Brain (organoid and tissue), 16 donors: ENCODE measurements at places on chromosomes 6 and 20. TPM values are rescaled to one million over a fixed set of nuclear protein-coding genes. Genes with fewer than 3 reads are reported as not detected.

DNA sequence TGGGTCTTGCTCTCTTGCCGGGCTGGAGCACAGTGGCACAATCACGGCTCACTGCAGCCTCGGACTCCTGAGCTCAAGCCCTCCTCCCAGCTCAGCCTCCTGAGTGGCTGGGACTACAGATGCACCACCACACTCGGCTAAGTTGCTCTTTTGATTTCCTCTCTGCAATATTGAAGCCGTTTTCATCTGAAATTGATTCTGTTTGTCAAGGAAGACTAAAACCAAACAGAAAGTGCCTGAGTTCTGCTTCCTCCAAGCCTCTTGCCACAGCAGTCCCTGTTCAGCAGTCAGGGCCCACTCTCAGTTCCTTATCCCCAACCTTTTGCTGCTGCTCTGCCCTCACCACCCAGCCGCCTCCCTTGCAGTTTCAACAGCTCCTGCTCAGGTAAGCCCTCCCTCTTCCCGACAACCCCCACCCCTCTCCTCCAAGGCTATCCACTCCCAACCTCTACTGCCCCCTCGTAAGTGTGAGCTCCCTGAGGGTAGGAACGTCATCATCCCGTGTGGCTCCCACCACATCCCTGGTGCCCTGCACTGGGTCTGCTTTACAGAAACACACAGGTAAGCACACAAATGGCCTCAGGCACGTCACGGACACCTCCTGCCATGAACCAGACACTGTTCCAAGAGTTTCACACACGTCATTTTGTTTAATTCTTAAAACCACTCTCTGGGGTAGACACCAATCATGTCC lies 70.7 kb upstream of the TAB2 start:
- DNase-seq: no peak

DNA sequence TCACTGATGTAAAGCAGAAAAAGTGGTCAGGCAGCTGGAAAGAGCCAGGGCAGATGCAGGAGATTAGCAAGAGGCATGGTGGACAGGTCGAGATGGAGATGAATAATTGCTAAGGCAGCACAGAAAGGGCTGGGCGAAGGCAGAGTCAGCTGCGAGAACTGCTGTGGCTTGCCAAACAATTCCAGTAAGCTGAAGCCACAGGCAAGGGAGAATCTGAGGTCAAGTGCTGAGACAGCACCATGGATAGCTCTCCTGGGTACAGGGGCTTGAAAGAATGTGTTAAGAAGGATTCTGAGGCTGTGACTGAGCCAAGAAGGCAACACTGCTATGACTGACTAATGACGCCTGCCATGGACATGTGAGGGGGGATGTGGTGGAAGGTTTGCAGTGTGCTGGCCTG lies 220.8 kb upstream of the FOXA2 start:
- DNase-seq: no peak

The SLC32A1 gene
- 0.95 TPM for polyA plus RNA-seq

The APCDD1L gene
- polyA plus RNA-seq: 1.4 TPM
